Vagina (tissue), 2 donors: ENCODE measurements at places on chromosomes 2 and 18. TPM values are rescaled to one million over a fixed set of nuclear protein-coding genes. Genes with fewer than 3 reads are reported as not detected.

The SH3BP4 gene
- total RNA-seq: 19.2 TPM

The AGPS gene
- total RNA-seq: 27.3 TPM

The NCKAP5 gene
- 8.8 TPM for total RNA-seq

The SLC66A2 gene
- total RNA-seq: 32.2 TPM

The LYG2 gene
- total RNA-seq: not detected

GRCh38 chr2:172554352-172555271 is 1.3 kb upstream of the PDK1 start:
- DNase-seq: no peak

GRCh38 chr2:81481994-81482368 is 1177.4 kb upstream of the LRRTM1 start:
- DNase-seq: no peak

- DNase-seq: peak; percentile 37
Measured at GRCh38 chr2:127582863-127583861, 47.7 kb downstream of the MYO7B start.

- DNase-seq: peak; percentile 77
Measured at GRCh38 chr2:24024018-24024417, 14.1 kb downstream of the MFSD2B start.
